ENCODE measurements at places on chromosomes 6 and 20. TPM values are rescaled to one million over a fixed set of nuclear protein-coding genes. Genes with fewer than 3 reads are reported as not detected.
A peak's percentile ranks its signal among the peaks of the same experiment; 100 is the strongest.

DNA sequence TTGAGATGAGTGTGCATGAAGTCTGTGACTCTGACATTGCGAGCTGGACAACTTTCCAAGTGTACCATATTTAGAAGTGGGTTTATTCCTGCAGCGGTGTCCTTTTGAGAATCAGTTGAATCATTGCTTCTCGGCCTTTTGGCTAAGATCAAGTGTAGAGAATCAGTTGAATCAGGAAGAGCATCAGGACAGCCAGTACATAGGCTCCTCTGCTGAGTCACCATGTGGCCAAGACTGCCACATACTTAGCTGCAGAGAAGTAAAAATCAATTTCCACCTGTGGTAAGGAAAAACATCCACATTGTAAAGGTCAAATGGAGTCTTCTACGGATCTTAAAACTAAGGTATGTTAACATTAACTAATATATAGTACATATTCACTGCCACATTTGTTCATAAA is 428.4 kb upstream of the MARCKS start:
- peaks cover 19% of the 10 kb centered on the region for H3K4me1 ChIP-seq
- H3K4me3 ChIP-seq, result no peak overlapping the region
- H3K27ac ChIP-seq, result no peak overlapping the region

DNA sequence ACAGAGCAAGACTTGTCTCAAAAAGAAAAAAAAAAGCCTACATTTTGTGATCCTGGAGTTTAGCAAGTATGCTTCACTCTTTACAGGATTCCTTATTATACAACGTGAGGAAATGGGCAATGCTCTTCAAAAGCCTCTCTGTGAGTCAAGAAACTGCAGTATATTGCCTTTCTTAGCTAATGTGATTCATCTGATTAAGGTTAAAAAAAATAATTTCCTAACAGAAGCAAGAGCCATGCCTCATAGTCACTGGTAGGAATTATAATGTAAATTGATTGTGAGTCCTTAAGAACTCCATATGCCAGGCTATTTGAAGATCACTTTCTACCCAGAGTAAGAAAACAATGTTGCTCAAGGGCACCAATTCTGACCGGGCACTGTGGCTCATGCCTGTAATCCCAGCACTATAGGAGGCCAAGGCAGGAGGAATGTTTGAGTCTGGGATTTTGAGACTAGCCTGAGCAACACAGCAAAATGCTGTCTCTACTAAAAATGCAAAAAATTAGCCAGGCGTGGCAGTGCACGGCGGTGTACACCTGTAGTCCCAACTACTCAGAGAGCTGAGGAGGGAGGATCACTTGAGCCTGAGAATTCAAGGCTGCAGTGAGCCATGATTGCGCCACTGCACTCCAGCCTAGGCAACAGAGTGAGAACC is 43.3 kb downstream of the SLC26A8 start:
- DNase-seq, result peak; percentile 27
- no peaks in the 10 kb centered on the region for H3K36me3 ChIP-seq
- H3K27ac ChIP-seq, result no peak overlapping the region
- no peak overlapping the region for H3K4me3 ChIP-seq

DNA sequence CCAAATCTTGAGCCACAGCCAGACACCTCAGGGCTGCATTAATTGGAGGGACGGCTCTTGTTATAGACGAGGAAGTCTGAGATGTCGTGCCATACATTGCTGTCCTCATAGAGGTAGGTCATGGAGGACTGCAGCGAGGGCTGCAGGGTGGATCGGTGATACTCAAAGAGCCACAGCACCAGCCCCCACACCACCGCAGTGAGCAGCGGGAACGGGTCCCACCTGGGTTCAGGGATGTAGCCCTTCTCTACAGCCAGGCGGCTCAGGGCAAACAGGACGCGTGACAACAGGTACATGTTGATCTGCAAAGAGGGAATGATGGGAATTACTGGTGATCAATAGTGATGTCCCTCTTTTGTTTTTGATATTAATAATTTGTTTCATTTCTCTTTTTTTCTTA is 12.4 kb downstream of the PXMP4 start:
- H3K27me3 ChIP-seq, result no peaks in the 10 kb centered on the region
- no peaks in the 10 kb centered on the region for H3K36me3 ChIP-seq
- no peak for DNase-seq
- no peak overlapping the region for H3K27ac ChIP-seq

DNA sequence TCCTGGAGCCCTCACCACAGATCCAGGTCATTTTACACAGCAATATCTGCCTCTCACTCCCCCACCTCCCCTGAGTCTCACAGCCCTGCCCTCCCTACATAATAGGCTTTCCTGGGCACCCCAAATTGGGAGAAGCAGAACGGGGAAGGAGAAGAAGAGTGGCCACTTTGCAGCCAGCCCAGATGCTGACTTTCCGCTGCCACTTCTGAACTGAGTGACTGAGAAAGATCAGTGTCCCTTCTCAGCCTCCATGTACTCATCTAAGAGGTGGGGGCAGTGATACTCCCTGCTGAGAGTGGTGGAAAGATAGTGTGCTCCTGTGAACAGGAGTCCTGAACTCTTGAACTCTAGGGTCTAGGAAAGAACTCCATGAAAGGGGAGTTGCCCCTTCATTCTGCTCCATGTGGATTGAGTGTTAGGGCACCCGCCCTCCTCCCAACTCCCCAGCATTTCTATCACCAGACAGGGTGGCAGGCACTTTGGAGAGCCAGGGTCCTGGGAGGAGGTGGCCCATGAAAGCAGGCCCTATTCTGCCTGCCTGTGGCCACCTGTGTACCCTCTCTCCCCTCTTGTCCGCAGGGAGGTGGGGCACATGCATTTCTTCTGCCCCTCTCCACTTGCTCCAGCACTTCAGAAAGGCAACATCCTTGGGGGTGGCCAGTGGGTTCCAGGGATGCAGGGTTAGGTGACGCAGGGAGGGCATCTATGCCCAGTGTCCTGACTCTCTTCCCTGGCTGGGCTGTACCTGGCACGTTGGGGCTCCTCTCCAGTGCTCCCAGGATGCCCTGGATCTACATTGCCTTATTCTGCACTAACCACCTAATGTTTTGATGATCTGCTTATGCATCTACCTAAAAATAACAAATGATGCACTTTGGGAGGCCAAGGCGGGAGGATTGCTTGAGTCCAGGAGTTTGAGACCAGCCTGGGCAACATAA is 38.3 kb upstream of the MRPS18A start:
- no peak for DNase-seq
- H3K4me3 ChIP-seq, result no peak overlapping the region
- no peak overlapping the region for H3K27ac ChIP-seq
- peaks cover 2% of the 10 kb centered on the region for H3K36me3 ChIP-seq
- H3K27me3 ChIP-seq, result peaks cover 9% of the 10 kb centered on the region

GRCh38 chr6:135314543-135314942 is 133.4 kb downstream of the MYB start:
- DNase-seq, result no peak
- peaks cover 31% of the 10 kb centered on the region for H3K36me3 ChIP-seq
- no peaks in the 10 kb centered on the region for H3K4me1 ChIP-seq
- H3K27ac ChIP-seq, result no peak overlapping the region
- H3K27me3 ChIP-seq, result no peaks in the 10 kb centered on the region

GRCh38 chr6:90253631-90254030 is 43.0 kb downstream of the BACH2 start:
- DNase-seq, result no peak
- no peaks in the 10 kb centered on the region for H3K36me3 ChIP-seq
- H3K27me3 ChIP-seq, result no peaks in the 10 kb centered on the region

DNA sequence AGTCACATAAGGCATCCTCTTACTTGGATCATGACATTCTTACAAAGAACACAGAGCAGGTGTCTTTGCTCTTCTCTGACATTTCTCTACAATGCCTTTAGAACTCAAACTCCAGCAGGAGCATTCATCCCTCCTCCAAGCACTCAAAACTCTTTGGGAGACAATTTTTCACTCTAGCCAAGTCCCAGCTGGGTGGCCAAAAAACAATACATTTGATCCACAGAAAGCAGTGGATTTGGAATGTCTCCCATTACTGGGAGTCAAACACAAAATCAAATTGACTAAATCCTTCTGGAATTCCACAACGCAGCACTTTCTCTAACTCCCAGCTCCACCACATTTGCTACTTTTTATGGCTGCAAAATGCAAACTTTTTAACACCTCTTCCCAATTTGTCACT is 108.6 kb upstream of the VGLL2 start:
- no peaks in the 10 kb centered on the region for H3K27me3 ChIP-seq
- no peak overlapping the region for H3K4me3 ChIP-seq
- H3K36me3 ChIP-seq, result no peaks in the 10 kb centered on the region

GRCh38 chr6:89952686-89953085 is 58.4 kb downstream of the GJA10 start:
- H3K27ac ChIP-seq, result no peak overlapping the region
- peaks cover 3% of the 10 kb centered on the region for H3K27me3 ChIP-seq
- H3K4me1 ChIP-seq, result no peaks in the 10 kb centered on the region
- DNase-seq, result no peak
- no peaks in the 10 kb centered on the region for H3K36me3 ChIP-seq

- H3K27me3 ChIP-seq, result no peaks in the 10 kb centered on the region
- DNase-seq, result peak; percentile 90
- peaks cover 5% of the 10 kb centered on the region for H3K36me3 ChIP-seq
- H3K27ac ChIP-seq, result peak within 1 kb of the TSS; percentile 96
- peaks cover 26% of the 10 kb centered on the region for H3K4me1 ChIP-seq
Observed at GRCh38 chr6:144284783-144285547, at the start of gene UTRN. UTRN (plus strand) TSS chr6:144285335; CDS start chr6:144291829, 6,494 bp downstream.

DNA sequence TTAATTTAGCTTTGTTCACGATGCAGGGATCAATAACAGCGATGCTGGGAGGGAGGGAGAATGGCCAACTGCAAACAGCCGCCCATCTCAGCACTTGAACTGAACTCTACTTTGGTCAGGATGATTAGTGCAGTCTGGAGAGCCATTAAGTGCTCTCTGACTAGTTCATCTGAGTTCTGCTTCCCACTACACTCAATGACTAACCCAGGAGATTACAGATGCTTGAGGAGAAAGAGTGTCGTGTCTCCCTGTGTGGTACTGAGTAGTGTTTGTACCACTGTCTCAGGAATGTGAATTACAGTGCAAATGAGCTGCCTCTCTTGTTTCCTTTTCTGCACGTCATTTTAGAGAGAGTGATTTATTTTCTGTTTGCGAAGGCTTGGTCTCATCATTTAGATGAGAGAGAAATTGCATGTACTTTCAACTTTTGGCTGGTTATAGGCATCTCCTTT is 23.5 kb downstream of the CARMIL1 start:
- peak overlapping the region; percentile 66 for H3K27ac ChIP-seq
- H3K36me3 ChIP-seq, result no peaks in the 10 kb centered on the region
- H3K27me3 ChIP-seq, result no peaks in the 10 kb centered on the region
- peaks cover 32% of the 10 kb centered on the region for H3K4me1 ChIP-seq
- no peak overlapping the region for H3K4me3 ChIP-seq

- H3K4me3 ChIP-seq, result no peak overlapping the region
- peaks cover 34% of the 10 kb centered on the region for H3K4me1 ChIP-seq
- DNase-seq, result no peak
Observed at GRCh38 chr20:48846516-48847492, 19.0 kb upstream of the PREX1 start.

GRCh38 chr20:10357974-10358373 is 76.0 kb downstream of the MKKS start:
- DNase-seq, result no peak
- H3K4me3 ChIP-seq, result no peak overlapping the region
- H3K4me1 ChIP-seq, result peaks cover 16% of the 10 kb centered on the region
- peaks cover 6% of the 10 kb centered on the region for H3K27me3 ChIP-seq
- H3K27ac ChIP-seq, result no peak overlapping the region
- no peaks in the 10 kb centered on the region for H3K36me3 ChIP-seq

GRCh38 chr20:50563133-50563944 is 53.2 kb downstream of the PTPN1 start:
- no peak overlapping the region for H3K4me3 ChIP-seq
- no peaks in the 10 kb centered on the region for H3K27me3 ChIP-seq
- H3K36me3 ChIP-seq, result peaks cover 22% of the 10 kb centered on the region
- H3K27ac ChIP-seq, result peak overlapping the region; percentile 76
- DNase-seq, result no peak

DNA sequence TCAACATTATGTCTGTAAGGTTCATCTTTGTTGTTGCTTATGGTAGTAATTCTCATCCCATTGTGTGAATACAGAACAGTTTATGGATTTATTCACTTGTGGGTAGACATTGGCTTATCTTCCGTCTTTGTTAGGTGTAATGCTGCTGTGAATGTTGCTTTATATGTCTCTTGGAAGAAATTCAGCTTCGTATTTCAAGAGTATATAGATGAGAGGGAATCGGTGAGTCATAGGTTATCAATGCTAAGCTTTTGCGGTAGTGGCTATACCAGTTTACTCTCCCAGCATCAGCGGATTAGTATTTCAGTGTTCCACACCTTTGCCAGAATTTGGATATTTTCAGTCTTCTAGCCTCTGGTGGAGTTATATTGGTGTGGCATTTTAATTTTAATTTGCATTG is 77.8 kb downstream of the ZFAND3 start:
- H3K36me3 ChIP-seq, result peaks cover 17% of the 10 kb centered on the region
- H3K27ac ChIP-seq, result no peak overlapping the region
- H3K27me3 ChIP-seq, result no peaks in the 10 kb centered on the region
- H3K4me3 ChIP-seq, result no peak overlapping the region
- no peak for DNase-seq

DNA sequence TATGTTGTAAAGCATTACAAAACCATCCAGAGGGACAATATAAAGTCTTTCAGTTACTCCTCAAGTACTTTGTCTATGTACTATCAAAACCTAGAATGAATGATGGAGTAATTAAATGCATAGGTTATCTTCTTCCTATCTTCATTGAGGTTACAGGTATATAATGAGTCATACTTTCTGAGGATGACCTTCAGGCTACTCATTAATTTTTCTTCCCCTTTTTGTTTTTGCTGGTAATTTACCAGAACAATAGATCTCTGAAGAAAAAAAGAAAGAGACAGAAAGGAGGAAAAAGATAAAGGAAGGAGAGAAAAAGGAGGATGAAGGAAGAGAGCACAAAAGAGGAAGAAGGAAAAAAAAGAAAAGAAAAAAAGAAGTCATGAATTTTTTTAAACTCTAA is 398.4 kb downstream of the TBC1D32 start:
- H3K4me1 ChIP-seq, result no peaks in the 10 kb centered on the region
- H3K27me3 ChIP-seq, result peaks cover 12% of the 10 kb centered on the region
- no peak overlapping the region for H3K27ac ChIP-seq
- no peak overlapping the region for H3K4me3 ChIP-seq
- no peaks in the 10 kb centered on the region for H3K36me3 ChIP-seq

GRCh38 chr6:136791296-136792094 is 782 bp downstream of the MAP3K5 start:
- H3K27ac ChIP-seq, result peak overlapping the region; percentile 64
- H3K27me3 ChIP-seq, result no peaks in the 10 kb centered on the region
- peaks cover 23% of the 10 kb centered on the region for H3K4me1 ChIP-seq

GRCh38 chr6:107624050-107624449 is 134.1 kb downstream of the SOBP start:
- peaks cover 7% of the 10 kb centered on the region for H3K4me1 ChIP-seq
- no peak overlapping the region for H3K4me3 ChIP-seq
- H3K27me3 ChIP-seq, result no peaks in the 10 kb centered on the region

- no peak overlapping the region for H3K4me3 ChIP-seq
- H3K27ac ChIP-seq, result no peak overlapping the region
- H3K27me3 ChIP-seq, result peaks cover 2% of the 10 kb centered on the region
- H3K4me1 ChIP-seq, result peaks cover 6% of the 10 kb centered on the region
Observed at GRCh38 chr6:20034408-20034769, 177.9 kb downstream of the MBOAT1 start.

The HRH3 gene
- not detected for total RNA-seq

The CARMIL1 gene
- 16.0 TPM for total RNA-seq

The STMND1 gene
- not detected for total RNA-seq

The ATAT1 gene
- total RNA-seq, result 17.3 TPM

The FRMD1 gene
- total RNA-seq, result 0.34 TPM

The CASP8AP2 gene
- total RNA-seq, result 15.0 TPM

The COL10A1 gene
- total RNA-seq, result not detected

The SLC17A2 gene
- not detected for total RNA-seq

The RIMS1 gene
- total RNA-seq, result 23.5 TPM

The SIM1 gene
- total RNA-seq, result 2.6 TPM
